Left ventricle myocardium superior (tissue), 1 donor: ENCODE measurements at places on chromosomes 7 and 10. TPM values are rescaled to one million over a fixed set of nuclear protein-coding genes. Genes with fewer than 3 reads are reported as not detected.

- no peak for DNase-seq
These were observed 31.8 kb upstream of the PRSS1 start for GRCh38 chr7:142717453-142717852.

- DNase-seq, result no peak
These were observed 109.9 kb downstream of the AHR start for GRCh38 chr7:17408245-17408903.

GRCh38 chr10:29377333-29377961, 88.6 kb downstream of the LYZL1 start:
- DNase-seq, result no peak

DNA sequence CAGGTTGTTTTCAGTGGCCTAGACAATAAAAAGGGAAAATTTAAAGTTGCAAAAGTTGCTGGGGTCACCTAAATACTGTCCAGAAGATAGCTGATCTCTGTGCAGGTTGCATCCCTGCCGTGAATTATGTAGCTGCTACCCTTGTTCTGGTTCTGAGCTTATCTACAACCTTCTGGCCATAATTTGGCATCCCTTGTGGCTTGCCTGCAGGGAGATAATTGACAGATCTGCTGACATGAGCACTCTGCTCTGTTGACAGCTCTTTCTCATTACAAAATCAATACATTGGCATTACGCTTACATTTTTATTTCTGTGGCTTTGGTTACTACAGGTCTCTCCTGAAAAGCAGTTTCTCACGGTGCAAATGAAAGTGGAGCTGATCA, 29.3 kb upstream of the HECTD2 start:
- no peak for DNase-seq

GRCh38 chr10:131146790-131147189, 164.7 kb downstream of the TCERG1L start:
- DNase-seq, result no peak

DNA sequence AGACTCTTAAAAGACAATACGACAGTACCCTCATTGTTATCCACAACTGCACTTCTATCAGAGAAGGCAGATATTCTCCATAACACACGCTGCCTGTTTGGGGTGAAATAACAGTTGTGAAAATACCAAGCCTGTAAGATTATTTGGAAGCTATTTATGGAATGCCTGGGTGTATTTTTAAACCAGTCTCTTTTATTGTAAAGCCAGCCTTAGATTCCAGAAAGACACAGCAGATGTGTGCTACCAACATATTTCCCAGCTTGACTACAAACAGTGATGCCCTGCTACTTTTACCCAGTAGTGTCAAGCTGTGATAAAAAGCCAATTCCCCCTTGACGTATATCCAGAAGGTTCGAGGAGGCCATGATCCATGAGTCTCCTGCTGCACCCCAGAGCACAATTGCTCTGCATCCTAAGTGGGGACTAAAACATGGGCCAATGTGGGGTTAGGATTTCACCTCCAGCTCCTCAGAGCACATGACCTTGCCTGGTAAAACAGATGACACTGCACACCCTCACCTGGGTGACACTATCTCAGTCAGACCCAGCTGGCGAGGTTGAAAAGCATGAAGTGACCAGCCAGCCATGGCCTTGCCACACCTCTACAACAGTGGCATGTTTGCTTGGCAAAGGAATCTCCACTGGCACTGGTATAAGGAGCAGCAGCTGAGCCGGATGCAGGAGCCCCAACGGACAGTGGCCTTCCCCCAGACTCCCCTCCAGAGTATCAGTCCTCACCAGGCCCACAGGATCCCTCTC, 62.2 kb downstream of the GFRA1 start:
- DNase-seq, result no peak

The ZNF804B gene
- total RNA-seq, result not detected

The CYP3A7 gene
- not detected for total RNA-seq

The EPHB6 gene
- total RNA-seq, result 3.9 TPM

The NUTM2E gene
- 0.10 TPM for total RNA-seq
